ENCODE measurements at places on chromosomes 5 and 9. TPM values are rescaled to one million over a fixed set of nuclear protein-coding genes. Genes with fewer than 3 reads are reported as not detected.
A peak's percentile ranks its signal among the peaks of the same experiment; 100 is the strongest.

DNA sequence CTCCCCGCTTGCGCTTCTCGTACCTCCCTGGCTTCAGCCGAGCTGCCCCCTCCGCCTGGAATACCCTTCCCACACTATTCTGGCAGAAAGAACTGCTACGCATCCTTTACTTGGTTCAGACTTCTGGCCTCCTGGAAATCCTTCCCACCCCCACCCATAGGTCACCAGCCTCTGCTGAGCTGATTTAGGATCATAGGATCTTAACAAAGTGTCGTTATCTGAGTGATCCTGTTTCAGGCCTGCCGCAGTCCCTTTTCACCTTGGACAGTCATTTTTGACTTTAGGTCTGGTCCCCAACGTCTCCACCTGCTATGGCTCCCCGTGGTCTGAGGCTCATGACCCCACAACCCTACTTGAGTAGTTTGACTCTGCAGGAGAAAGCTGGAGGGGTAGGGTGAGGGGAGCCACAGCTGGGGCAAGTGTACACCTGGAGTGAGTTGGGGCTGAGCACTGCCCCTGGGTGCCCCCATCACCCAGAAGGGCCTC, 27.3 kb downstream of the EGR1 start:
- DNase-seq = no peak

The SV2C gene
- polyA plus RNA-seq = 0.06 TPM

GRCh38 chr5:21680641-21681040, 1172.5 kb downstream of the CDH12 start:
- no peak for DNase-seq

DNA sequence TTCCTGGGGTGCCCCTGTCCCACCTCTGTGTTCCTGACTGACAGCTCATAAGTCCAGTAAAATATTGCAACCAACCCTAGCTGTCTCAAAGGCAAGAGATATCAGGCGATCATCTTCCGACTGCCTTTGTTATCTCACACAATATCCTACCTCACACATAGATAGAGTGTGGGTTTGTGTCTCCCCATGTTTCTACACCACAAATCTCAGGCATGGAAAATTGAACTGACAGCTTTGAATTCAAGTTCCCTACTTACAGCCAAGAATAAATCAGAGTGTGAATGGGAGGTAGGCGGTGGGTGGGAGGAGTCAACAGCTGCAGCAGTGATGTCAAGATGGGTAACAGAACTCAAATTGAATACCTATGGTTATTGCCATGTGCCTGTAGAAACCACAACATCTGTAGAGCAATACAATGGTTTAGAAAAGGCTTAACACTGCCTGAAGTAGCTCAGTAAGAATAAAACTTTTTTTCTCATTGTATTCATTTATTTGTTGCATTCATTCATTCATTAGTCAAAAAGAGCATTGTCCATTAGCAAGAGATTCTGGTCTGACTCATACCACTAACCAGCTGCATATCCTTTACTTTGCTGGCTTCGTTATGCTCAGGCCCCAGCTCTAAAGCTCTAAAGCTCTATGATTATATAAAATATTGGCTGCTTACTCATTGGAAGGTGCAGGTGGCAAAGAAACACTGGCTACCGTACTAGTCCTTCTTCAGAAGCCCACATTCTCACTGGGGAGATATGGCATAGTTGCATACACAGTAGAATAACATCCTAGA, 108.2 kb upstream of the DMAC1 start:
- no peak for DNase-seq

The ECSCR gene
- polyA plus RNA-seq = 30.4 TPM

The C9orf153 gene
- polyA plus RNA-seq = 0.13 TPM

DNA sequence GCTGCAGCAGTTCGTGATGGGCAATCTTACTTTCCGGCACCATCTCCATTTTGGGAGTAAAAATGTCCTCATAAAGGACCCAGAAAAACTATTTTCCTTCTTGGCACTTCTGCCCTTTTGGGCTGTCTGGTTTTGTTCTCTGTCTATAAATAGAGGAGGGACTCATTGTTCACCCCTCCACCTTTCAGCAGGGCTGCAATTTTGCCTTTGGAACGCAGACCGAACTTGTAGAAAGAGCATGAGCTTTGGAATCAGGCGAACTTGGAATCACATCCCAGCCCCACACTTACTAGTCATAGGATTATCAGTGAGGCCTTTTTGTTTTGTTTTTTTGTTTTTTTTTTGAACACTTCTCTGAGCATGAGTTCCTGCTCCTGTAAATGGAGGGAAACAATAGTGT, 178.1 kb upstream of the IL12B start:
- DNase-seq = no peak

The TMC1 gene
- 0.99 TPM for polyA plus RNA-seq

DNA sequence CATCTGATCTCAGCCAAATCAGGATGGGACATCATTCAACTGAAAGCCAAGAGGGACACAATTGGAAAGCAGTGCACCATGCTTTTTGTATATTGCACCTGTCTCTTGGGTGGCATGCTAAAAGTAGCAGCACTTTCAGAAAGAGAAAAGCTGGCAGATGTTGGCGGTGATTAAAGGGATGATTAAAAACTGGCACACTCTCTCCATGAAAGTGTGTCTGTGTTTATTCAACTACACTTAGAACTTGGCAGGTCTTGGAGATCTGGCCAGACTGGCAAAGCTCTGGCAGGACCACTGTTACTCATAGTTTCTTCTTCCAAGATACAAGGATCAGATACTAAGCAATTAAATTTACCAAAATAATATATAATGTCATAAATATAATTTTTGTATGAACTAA, 112.9 kb upstream of the ELAVL2 start:
- DNase-seq = no peak

GRCh38 chr9:92044936-92045335, 70.3 kb downstream of the SPTLC1 start:
- DNase-seq = no peak

The CBY3 gene
- polyA plus RNA-seq = 1.0 TPM

The WNK2 gene
- polyA plus RNA-seq = 33.6 TPM

GRCh38 chr9:133457233-133457632, 2.5 kb upstream of the CACFD1 start:
- DNase-seq = no peak

DNA sequence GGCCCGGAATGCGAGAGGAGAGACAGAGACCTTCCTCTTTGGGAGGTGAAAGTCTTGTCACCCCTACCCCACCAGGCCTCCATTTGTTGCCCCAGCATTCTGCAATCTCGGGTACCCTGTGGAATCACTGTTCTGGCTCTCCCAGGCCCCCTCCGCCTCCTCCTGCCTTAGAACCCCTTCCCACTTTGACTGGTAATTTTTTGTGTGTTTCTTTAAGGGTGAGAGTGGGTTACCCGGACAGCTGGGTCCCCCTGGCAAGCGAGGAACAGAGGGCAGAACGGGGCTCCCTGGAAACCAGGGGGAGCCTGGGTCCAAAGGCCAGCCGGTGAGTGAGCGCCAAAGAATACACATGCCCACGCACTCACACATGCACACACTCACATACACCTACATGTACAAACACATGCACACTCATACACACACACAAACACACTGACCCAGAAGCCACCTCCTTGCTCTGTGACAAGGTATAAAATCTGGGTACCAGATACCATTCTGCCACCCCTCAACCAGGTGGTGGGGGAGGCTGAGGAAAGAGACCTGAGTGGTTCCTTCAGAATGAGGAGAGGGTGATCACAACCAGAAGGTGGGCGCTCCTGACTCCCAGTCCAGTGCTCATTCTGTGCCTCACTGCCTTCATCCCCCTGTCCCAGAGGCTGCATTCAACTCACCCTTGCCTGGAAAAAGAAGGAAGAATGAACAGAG, 30.9 kb upstream of the ORM1 start:
- DNase-seq = no peak

- DNase-seq = peak; percentile 48
These were observed 116.1 kb downstream of the ARL15 start for GRCh38 chr5:54194318-54194717.

DNA sequence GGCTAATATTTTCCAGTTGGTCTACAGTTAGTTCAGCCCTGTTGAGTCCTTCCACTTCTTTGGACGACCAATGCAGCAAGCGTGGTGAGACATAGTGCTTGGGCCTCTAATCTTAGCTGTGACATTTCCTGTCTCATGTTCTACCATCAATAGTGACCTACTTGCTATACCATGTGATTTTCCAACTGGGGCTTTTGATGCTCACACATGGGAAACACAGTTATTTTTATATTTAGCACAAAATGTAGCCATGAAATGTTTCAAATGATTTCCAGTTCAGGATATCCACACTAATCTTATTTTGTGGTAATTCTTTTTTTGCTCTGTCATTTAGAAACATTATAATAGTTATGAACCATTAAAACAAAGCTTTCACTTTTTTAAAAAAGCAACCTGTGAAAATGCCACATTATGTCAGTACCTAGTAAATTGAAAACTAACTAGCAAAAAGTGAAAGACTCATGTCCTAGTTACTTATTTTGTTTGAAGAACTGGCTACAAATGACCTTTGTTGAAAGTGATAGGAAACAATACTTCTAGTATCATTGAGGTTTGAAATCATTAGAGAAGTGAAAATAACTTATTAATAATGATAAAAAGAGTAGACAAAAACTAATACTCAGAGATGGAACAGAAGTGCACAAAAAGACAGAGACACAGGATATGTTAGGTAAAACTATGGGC, 18.3 kb downstream of the MARCHF3 start:
- no peak for DNase-seq

The BHMT gene
- polyA plus RNA-seq = 275 TPM

The S1PR3 gene
- 47.1 TPM for polyA plus RNA-seq

DNA sequence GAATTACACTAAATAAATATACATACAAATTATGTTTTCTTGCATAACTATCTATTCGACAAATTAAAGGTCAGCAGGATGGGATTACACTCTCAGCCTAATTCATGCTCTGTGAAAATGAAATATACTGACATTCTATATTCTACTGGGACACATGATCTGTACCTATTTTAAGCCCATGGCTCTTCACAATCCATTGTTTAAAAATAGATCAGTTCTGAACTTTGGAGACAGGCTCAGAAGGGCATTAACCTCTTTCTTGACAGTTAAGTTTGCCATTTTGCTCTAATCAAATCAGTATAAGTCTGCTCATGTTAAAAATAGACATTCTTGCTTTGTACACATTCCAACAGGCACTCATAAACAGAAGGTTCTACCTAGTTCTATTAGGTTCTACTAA, 361.2 kb downstream of the HCN1 start:
- no peak for DNase-seq

GRCh38 chr9:16062542-16063240, 509.8 kb downstream of the CCDC171 start:
- no peak for DNase-seq

- no peak for DNase-seq
These were observed 1.7 kb downstream of the SLIT3 start for GRCh38 chr5:169299191-169299662.

DNA sequence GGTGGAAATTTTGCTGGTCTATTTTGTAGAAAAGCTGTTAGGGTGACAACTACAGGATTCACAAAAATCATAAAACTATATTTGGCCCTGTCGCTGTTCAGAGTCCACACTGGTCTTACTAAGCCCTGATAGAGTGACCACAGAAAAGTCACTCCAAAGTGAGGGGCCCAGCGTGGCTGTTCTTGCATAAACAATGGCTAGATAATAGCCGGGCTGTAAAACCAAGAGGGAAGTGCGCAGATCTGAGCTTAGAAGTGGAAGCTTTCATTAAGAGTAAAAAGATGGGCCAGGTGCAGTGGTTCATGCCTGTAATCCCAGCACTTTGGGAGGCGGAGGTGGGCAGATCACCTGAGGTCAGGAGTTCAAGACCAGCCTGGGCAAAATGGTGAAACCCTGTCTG, 15.5 kb upstream of the CTSL start:
- no peak for DNase-seq

GRCh38 chr9:115694991-115695390, 458.6 kb upstream of the PAPPA start:
- DNase-seq = no peak

The CCNI2 gene
- polyA plus RNA-seq = 3.1 TPM

The GAPT gene
- polyA plus RNA-seq = 0.49 TPM

DNA sequence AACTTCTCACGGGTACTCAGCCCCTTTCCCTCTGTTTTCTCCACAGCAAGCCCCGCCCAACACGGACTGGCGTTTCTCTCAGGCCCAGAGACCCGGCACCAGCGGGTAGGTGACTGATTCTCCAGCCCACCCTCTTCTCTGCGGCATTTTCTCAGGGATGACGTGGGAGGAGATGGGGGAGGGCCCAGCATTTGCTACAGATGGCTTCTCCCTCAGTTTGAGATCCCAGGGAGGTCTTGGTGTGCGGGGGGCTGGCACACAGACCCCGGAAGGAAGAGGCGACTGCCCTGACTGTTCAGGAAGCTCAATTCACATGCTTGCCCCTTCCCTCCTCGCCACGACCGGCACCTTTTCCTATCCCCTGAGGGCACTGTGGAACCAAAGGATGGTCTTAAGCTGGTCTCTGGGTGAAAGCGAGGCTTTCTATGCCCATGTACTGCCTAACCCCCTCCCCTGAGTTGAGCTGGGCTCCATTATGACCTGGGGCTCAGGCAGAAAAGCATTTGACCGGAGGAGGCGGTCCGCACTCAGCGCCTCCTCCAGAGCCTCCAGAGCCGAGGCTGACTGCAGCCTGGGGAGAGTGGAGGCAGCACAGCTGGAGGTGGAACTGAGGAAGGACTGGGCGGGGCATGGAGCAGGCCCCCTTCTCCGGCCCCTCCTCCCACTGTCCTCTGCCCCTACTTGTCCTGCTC, 6.0 kb downstream of the PCDHGC5 start:
- DNase-seq = no peak
